ENCODE measurements at places on chromosomes 5 and 9.

DNA sequence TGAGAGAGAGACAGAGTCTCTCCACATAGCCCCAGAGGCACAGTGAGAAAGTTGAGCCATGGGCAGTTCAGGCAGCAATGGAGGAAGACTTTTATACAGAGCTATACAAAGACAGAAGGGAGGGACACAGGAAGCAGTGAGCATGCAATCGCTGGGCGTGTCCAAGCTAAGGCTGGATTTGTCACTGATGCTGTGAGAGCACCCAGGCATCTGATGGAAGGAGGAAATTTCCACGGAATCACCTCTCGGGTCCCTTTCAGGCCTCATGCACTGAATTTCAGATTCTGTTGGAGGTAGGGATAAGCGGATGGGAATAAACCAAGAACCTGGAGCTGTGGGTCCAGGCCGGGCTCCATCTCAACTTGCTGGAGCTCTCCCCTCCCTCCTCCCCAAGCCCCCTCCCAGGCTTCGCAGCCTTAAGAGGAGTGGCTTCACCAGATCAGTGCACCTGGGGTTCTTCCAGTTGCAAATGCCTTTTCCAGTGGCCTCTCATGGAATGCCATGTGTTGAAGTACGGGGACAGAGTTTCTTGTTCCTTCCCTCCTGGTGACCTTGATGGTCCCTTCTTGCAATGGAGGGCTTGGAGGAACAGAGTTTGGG is 114.8 kb upstream of the ALDH1B1 start:
- no peak for DNase-seq

- peak; percentile 20 for DNase-seq
Measured at GRCh38 chr5:958701-959571, 49.7 kb upstream of the NKD2 start.

GRCh38 chr5:81703840-81704239 is 47.1 kb downstream of the SSBP2 start:
- no peak for DNase-seq

- no peak for DNase-seq
Measured at GRCh38 chr5:63263411-63263810, 684.8 kb downstream of the LRRC70 start.

- DNase-seq, result no peak
Measured at GRCh38 chr9:26375448-26375847, 517.2 kb downstream of the CAAP1 start.

GRCh38 chr5:128237546-128237945 is 154.0 kb downstream of the SLC12A2 start:
- no peak for DNase-seq

DNA sequence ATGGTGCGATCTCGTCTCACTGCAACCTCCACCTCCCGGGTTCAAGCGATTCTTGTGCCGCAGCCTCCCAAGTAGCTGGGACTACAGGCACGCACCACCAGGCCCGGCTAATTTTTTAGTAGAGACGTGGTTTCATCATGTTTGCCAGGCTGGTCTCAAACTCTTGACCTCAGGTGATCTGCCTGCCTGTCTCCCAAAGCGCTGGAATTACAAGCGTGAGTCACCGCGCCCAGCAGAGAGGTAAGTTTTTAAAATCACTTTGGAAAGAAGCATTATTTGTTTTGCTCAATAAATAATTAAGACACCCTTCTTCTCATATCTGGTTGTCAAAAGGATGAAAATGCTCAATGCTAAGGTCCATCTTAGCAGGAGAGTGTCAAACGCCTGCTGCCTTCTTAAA is 48.5 kb upstream of the STXBP1 start:
- no peak for DNase-seq

GRCh38 chr9:96241391-96241809 is 60.6 kb downstream of the HSD17B3 start:
- no peak for DNase-seq

- peak; percentile 44 for DNase-seq
Measured at GRCh38 chr5:122156724-122157325, 27.5 kb downstream of the ZNF474 start.

GRCh38 chr5:105350486-105351140 is 1788.0 kb upstream of the NUDT12 start:
- DNase-seq, result peak; percentile 65

DNA sequence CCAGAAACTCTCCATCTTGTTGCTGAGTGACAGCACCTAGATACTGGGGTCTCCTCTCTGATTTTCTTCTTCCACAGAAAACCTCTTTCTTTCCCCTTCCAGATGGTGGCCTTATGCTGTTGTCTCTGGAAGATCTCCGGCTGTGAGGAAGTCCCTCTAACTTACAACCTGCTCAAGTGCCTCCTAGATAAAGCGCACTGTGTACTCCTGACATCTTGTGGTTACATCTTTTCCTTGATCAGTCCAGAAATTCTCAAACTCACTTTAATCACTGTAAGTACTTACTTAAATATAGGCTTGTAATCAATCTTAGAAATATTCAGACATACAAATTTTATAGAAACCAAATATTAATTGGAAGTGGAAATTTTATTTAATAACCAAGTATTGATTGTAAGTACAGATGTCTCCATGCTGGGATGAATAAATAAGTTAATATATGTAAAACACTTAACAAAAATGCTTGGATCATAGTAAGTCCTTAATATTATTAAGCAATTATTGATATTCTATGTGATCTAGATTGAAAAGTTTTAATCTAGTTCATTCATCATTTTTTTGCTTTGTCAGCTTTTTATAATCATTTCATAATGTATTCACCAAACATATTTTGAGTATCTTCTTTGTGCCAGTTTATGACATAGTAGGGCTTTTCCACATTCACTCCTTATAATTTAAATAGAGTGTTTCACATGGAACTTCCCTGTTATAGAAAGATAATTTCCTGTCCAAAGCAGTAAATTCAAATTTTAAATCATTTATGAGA is 1381.4 kb upstream of the CDH6 start:
- DNase-seq, result peak; percentile 62

DNA sequence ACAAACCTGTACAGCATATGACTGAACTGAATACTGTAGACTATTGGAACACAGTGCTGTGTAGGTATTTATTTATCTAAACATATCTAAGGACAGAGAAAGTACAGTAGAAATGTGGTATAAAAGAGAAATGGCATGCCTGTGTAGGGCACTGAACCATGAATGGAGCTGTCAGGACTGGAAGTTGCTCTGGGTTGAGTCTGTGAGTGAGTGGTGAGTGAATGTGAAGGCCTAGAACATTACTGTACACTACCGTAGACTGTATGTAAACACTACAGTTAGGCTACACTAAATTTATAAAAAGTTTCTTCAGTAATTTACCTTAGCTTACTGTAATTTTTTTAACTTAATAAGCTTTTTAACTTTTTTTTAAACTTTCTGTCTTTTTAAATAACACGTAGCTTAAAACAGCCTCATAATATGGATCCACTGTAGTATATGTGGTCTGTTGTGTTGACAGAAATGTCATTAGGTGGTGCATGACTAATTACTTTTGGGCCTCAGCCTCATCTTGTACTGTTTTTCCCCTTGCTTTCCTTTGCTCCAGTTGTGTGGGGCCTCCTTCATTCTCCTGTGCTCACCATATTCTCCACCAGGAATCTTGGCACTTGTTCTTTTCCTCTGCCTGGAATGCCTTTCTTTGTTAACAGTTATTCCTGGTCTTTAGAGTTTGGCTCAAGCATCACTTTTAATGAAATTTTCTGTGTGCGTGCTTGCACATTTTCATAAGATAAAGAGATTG is 8.8 kb downstream of the SPIN1 start:
- no peak for DNase-seq

DNA sequence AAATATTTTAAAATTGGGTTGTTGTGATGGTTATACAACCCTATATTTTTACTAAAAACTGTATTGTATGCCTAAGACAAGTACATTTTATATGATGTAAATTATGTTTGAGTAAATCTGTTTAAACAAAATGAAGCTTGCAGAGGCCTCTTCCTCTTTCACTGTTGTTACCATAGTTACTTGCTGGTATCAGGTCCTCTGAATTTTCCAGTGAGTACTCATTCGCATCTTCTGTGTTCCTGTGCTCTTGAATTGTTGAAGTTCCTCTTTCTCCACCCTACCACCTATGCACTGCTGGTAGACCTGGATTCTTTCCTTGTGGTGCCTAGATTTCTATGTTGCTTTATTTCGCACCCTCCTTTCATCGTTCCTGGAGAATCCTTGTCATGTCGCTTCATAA is 938.5 kb upstream of the ACO1 start:
- peak; percentile 29 for DNase-seq

GRCh38 chr5:127051591-127051990 is 21.2 kb upstream of the MARCHF3 start:
- no peak for DNase-seq

DNA sequence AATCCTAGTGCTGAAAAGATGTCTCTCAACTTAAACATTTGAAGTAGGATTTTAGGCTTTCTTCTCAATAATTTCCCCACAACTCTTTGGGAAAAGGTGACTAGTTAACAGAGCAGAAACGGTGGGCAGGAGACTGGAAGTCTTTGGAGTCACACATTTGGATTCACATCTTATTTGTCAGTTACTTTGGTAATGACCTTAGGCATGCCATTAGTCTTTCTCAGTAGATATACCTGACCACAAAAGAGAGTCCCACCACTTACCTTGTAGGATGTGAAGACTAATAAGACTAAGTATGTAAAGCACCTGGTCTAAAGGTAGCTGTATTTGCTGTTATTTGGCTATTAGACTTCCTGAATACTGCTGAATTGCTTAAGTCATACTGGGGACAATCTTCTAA is 35.4 kb downstream of the DAP start:
- DNase-seq, result no peak

DNA sequence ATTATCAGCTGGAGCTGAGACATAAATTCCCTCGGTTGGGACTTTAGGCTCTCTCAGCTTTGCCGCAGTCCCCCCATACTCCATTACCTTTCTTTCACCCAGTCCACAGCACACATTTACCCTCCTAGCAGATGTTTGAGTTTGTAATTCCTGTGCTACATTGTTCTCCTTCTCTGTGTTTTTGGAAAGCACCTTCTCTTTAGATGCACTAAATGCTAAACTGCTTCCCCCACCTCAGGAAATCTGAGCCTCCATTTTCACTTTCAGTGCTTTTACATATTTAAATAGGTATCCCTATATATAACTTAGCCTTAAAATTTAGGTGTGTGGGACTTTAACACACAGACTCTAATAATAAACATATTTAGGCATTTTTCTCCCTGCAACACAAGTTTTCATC is 356.9 kb downstream of the NFIB start:
- no peak for DNase-seq

DNA sequence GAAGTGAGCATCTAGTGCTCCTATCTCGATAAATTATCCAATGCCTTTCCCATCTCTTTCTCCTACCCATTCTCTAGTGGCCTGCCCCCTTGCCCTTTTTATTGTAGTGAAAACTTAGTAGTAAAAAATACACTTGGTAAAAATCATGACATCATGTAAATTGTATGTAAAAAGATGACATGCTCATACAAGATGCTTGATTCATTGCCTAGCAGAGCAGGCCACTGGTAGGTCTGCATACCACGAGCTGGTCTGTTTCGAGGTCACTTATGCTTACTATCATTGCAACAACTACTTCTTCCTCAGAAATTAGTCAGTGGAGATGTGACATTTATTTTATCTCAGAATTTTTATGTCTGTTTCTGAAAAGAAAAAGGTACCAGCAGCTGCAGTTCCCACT is 177.3 kb downstream of the C9orf152 start:
- DNase-seq, result no peak

DNA sequence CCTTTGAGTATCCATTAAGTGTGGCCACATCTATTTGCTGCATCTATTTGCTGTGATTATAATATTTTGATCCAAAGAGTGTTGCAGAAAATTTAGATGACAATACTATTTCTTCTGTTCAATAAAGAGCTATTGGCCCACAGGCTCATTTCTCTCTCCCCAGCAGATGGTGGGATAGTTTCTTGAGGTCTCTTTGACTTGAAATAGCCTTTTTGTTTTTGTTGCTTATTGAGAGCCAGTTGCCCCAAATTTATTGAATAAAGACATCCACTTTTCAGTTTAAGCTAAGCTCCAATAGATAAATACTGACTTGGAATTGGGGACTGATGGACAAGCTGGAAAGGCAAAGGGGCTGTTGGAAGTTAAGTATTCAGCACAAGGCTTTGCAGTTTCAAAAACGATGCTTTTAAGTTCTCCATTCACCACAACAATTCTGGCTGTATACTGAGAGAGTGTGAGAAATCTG is 290.1 kb upstream of the MPDZ start:
- no peak for DNase-seq

DNA sequence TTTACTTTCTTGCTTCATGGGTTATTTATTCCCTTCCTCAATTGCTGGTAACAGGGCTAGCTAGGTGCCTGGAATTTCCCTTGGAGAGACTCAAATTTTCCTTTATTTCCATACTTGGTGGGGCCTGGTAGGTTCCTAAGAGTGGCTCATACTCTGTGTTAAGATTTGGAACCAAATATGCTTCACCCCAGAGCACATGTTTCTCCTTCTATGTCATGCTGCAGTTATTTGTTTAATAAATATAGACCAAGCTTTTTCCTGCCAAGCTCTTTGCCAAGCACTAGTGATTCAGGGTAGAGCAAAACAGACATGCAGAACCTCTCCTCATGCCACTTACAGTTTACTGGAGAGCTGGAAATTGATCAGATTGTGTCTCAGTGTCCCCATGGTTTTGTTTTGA is 290.3 kb upstream of the SGCD start:
- no peak for DNase-seq

DNA sequence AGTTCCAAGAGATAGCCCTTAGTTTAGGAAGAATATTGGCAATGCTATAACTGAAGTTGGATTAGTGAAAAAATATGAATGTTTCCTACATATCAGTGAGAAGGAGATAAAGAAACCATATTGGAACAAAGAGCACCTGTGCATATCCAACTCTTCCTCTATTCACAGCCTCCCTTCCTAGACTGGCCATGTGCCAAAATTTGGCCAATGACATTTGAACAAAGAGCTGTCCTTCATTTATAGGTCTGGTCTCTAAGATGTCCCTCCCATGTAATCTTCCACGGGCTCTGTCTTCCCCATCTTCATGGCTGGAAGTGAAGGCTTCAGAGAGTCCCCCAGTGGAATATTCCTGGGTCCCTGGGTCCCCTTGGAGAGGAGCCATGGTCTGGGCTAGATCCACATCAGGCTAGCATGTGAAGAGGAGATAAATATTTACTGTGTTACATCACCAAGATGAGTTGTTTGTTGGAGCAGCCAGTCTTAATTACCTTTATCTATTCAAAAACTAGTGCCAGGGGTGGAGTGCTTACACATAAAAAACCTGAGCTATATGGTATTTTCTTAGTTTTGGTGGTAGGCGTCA is 190.0 kb upstream of the S1PR3 start:
- no peak for DNase-seq

DNA sequence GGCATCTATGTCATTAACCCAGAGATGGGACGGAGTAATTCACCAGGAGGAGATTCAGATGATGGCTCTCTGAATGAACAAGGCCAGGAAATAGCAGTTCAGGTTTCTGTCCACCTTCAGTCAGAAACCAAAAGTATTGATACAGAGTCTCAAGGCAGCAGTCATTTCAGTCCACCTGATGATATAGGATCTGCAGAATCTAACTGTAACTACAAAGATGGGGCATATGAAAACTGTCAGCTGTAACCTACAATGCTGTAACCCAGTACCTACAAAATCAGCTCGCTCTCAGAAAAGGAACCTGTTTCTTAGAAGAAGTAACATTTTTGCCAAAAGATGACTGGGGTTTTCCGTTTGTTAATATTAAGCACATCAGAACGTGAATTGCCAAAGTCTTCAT is 14.7 kb downstream of the MFAP3 start:
- DNase-seq, result no peak

- no peak for DNase-seq
Measured at GRCh38 chr9:105117234-105117633, 127.2 kb upstream of the SLC44A1 start.
